Stimulated activated effector memory CD8-positive, alpha-beta T cell treated with anti-CD3 and anti-CD28 coated beads, Interleukin-12 subunit alpha, Interleukin-12 subunit beta, amount 100 ng/mL, for 72 hours (primary cell): ENCODE measurements at places on chromosomes 5 and 9.

DNA sequence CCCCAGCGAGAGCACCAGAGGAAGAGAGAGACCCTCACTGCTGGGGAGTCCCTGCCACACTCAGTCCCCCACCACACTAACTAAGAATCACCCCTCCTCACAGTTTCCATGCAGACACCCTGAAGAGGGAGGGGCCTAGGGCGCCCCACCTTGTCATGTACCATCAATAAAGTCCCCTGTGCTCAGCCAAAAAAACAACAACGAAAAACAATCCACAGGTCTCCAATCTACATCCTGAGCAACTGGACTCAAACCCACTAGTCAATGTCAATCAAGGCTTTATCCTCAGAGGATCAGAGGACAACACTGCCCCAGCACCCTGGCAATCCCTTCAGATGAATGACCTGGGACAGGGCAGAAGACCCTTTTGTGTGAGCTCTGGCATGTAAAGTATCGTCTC, 210.1 kb upstream of the MSX2 start:
- no peak for DNase-seq

GRCh38 chr9:98724810-98725530, 16.2 kb upstream of the GABBR2 start:
- no peak for DNase-seq

DNA sequence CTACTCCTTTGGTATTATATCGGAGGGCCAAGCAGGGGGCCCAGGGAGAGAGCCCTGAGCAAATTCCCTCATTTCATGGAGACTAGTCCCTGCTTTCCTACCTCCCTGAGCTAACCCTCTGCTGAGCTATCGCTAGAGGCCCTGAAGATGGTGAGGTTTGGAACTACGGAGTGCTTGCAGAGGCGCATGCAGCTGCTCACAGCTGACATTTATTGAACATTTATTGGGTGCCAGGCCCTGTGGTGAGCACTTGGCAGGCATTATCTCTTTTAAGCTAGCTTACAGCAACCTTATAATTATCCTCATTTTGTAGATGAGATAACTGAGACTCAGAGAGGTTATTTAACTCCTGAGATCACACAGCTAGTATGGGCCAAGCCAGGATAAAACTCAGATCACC, 9.8 kb downstream of the FAT2 start:
- no peak for DNase-seq

- no peak for DNase-seq
These were observed 109.5 kb upstream of the CD180 start for GRCh38 chr5:67305913-67306710.

DNA sequence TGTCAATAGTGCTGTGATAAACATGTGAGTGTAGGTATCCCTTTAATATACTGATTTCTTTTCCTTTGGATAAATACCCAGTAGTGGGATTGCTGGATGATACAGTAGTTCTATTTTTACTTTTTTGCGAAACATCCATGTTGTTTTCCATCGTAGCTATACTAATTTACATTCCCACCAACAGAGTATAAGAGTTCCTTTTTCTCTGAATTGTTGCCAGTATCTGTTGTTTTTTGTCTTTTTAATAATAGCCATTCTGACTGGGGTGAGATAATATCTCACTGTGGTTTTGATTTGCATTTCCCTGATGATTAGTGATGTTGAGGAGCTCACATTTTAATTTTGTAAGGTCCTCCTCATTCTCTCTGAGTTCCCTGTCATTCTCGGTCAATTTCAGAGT, 71.1 kb upstream of the NFIL3 start:
- no peak for DNase-seq
